ENCODE measurements at places on chromosomes 1 and 21. TPM values are rescaled to one million over a fixed set of nuclear protein-coding genes. Genes with fewer than 3 reads are reported as not detected.

Gene MFSD2A
- total RNA-seq: 1.2 TPM

DNA sequence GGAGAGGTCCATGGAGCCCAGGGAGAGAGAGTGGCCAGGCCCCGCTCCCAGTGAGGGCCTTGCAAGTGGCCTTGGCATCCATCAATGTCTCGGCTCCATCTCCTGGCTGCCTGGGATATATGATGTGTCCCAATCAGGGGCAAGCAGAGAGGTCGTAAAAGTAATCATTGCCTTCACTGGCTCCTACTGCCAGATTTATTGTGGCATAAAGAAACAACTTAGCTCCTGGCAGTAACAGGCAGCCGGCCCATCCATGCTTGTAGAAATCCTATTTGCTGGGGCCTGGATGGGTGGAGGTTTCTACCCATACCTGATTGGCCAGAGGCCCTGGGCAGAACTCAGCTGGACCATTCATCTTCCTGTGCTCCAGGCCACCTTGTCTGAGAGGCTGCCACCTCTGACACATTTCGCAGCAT is 272.6 kb downstream of the MATN1 start:
- no peaks in the 10 kb centered on the region for H3K27me3 ChIP-seq
- no peaks in the 10 kb centered on the region for H3K36me3 ChIP-seq
- H3K4me1 ChIP-seq: no peaks in the 10 kb centered on the region
- no peak overlapping the region for H3K27ac ChIP-seq
- DNase-seq: no peak

Gene LIN28A
- total RNA-seq: not detected

DNA sequence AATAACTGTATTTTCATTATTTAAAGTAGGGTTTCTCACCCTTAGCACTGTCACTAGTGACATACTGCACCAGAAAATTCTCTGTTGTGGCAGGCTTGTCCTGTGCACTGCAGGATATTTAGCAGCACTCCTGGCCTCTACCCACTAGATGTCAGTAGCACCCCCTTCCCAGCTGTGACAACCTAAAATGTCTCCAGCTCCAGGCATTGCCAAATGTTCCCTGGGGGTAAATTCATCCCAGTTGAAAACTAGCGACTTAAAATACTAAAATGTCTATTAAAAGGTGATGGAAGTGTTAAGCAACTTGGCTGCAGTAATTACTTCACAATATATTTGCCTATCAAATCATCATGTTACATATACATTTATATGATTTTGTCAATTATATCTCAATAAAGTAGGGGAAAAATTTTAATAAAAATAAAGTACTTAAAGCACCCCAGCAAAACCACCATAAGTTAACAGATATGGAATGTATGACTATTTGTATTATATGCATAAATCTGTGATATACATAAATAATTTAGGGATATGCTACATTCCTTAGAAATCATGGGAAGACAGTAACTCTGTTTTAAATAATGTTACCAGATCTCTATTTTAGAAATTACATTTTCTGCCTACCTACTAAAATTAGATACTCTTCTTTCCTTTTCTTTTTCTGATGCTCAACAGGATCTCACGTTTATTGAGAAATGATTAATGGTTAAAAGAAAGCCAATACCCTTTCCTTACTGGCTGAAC is 74.6 kb downstream of the ARID4B start:
- peaks cover 22% of the 10 kb centered on the region for H3K36me3 ChIP-seq
- no peak for DNase-seq
- no peak overlapping the region for H3K4me3 ChIP-seq
- H3K27me3 ChIP-seq: no peaks in the 10 kb centered on the region
- H3K27ac ChIP-seq: no peak overlapping the region

DNA sequence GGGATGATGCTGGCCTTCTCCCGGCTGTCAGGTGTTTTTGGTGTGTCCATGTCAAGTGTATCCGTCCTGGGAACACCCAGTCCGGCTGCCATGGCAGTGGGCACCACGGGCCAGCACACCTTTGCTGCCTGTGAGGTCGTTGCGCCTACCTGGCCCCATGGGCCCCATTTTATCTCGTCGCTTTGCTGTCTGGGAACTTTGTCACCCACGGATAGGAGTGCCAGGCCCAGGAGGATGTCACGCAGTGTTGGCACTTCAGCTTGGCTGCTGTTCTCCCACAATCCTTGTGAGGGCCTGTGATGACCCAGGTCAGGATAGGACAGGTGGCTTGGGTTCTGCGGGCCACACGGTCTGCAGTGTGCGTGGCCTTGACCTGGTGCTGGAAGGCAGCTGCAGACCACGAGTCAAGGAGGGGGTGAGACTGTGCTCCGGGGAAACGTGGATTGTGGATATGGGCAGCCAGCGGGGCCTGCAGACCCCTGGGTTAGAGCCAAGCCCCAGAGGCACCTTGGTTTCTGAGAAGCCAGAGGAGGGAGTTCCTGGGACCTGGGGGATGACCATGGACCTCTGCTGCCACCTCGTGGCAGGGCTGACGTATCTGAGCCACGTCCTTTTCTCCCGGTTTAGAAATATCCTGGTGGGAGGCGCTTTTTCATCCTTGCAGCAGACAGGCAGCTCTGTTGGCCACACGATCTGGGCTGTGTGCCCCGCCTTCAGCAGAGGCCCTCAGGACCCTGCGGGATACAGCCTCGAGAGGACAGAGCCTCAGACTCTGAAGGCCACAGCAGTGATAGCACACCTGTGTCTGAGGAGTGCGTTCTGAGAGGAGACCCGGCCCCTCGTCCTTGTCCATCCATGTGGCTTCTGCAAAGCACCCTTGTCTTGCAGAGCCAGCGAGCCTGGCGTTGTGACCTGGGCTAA is 161.1 kb upstream of the COL6A1 start:
- no peaks in the 10 kb centered on the region for H3K36me3 ChIP-seq
- no peak overlapping the region for H3K27ac ChIP-seq
- no peaks in the 10 kb centered on the region for H3K4me1 ChIP-seq
- peak; percentile 64 for DNase-seq

DNA sequence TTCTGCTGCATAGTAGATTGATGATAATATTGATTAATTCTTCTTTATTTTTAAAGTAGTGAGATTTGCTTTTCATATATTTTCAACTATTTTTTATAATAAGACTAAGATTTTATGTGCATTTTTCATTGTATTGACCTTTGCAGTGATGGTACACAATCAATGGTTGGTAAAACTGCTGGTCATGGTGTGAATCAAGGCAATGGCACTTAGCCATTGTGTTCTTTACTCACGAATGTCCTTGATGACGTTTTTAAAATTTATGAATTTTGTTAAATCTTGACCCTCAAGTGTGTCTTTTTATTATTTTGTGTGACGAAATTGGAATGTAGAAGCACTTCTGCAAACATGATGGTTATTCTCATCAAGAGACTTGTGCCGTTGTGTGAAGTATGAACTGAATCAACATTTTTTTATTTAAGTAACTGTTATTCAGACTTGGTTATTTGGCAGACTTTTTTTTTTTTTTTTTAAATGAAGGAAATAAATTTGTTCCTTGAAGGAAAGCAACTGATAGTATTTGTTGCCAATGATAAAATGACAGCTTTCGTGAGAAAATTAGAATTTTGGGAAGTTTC is 22.6 kb downstream of the CDC73 start:
- no peak for DNase-seq
- H3K4me3 ChIP-seq: no peak overlapping the region
- peaks cover 27% of the 10 kb centered on the region for H3K36me3 ChIP-seq

DNA sequence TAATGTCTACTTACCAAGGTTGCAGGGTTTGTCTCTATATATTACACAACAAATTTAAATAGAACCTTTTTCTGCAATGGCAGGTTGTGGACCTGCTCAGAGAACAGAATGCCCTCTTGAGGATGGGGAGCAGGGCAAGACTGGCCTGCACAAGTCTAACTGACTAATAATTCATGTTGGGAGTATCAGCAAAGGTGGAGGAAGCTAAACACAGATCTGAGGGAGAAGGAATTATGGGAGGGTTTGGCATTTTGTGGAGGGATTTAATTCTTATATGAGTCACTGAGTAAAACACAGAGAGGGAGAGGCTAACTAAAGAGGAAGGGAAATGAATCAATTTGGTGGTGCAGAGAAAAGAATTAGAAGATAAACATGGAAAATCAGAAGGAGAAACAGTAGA is 40.0 kb downstream of the CLDN17 start:
- no peaks in the 10 kb centered on the region for H3K4me1 ChIP-seq
- H3K27ac ChIP-seq: no peak overlapping the region
- H3K27me3 ChIP-seq: no peaks in the 10 kb centered on the region
- no peaks in the 10 kb centered on the region for H3K36me3 ChIP-seq

Data from heart right ventricle (tissue), 16 donors.